ENCODE measurements at places on chromosomes 7 and 10.
A peak's percentile ranks its signal among the peaks of the same experiment; 100 is the strongest.

- DNase-seq: no peak
These were observed 512.2 kb downstream of the SORCS1 start for GRCh38 chr10:106652279-106652678.

GRCh38 chr7:33041631-33042428 is 20.7 kb downstream of the NT5C3A start:
- no peak for DNase-seq

DNA sequence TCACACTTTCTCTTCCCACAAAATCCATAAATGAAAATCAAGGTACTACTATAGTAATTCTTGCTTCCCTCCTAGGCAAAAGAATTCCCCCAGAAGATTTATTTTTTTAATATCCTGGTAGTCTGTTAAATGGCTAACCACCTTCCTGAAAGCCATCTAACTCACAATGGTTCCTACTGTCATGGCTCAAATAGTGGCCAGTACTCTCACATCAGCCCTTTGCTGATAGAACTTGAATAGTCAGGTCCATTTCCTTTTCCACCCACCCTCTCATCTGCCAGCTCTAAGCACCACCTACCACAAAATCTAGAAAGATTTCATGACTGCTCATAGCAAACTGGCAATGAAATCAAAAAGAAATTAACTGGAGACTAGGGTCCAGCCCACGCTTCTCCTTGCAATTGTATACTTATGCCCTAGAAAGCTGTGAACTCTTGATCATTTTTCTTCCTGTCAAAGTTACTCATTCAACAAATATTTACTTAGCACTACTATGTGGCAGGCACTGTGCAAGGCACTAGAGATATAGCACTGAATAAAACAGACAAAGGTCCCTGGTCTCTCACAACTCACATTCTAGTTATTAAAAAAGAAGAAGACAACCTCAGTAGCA is 60.4 kb downstream of the ARMH3 start:
- peak; percentile 22 for DNase-seq

DNA sequence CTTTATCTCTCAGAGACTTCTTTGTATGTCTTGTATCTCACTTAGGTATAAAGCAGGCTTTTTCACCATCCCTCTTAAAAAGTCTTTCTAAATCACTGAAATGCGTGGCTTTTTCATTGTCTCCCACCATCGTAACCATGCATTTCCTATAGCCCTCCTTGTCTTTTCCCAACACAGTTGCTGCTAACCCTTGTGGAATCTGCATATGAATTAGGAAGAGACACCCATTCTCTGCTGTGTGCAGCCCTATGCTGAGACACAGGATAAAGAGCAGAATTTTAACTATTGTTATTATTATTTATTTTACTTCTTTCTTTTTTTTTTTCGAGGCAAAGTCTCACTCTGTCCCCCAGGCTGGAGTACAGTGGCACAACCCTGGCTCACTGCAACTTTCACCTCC is 804.3 kb upstream of the COBL start:
- no peak for DNase-seq

DNA sequence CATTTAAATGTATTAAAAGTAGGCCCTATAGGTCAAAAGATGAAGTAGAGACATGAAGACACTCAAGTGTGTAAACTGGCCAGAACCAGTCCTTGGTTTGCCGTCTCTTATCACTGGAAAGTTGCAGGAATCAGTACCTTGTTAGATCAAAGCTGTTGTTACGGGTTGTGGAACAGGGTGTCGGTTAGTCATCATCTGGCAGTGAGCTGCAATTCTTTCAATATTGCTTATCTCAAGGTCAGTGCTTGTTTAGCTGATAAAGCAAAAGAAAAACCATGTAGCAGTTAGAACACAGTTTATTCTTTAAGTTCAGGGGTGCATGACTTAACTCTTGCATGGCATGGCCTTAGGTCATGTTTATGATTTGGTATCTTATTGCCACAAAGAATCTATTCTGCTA is 10.0 kb upstream of the SLC13A1 start:
- DNase-seq: no peak

DNA sequence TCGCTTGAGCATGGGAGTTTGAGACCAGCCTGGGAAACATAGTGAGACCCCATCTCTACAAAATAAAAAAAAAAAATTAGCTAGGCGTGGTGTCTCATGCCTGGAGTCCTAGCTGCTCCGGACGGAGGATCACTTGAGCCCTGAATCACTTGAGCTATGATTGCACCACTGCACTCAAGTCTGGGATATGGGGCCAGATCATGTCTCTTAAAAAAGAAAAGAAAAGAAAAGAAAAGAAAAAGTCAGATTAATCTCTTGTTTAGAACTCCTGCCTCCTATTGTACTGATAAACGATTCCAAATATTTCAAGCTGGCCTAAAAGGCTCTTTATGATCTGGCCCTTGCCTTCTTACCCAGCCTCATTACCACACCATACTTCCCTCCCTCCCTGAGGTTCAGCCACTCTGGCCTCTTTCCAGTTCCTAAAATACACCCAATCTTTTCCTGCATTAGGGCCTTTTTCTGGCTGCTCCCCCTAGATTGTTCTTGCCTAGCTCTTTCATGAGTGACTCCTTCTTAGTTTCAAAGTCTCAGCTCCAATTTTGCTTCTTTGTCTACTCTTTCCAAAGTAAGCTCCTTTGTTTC is 41.7 kb downstream of the VCL start:
- DNase-seq: peak; percentile 68

GRCh38 chr7:135164357-135165061 is 6.0 kb downstream of the CYREN start:
- DNase-seq: no peak

- DNase-seq: peak; percentile 55
These were observed 65.2 kb downstream of the GBF1 start for GRCh38 chr10:102310361-102311024.

DNA sequence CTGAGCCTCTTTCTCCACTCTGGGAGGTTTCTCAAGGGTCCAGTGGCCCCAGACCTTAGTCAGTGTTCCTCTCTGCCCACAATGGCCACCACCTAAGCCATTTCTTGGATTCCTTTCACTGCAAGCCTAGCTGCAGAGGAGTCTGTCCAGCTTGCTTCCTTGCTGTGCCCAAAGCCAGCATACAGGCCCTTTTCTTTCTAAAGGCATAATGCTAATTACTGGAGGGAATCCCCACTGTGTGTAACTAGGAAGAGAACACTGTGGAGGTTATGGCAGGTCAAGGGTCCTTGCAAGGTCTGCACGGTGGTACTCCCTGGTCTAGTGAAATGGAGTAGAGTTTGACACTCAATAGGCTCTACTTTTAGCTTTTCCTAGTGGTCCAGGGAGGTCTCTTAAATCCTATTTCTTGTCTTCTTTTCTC is 70.4 kb upstream of the CC2D2B start:
- DNase-seq: no peak

GRCh38 chr7:113659416-113659815 is 259.4 kb downstream of the PPP1R3A start:
- DNase-seq: no peak

GRCh38 chr10:123160311-123160980 is 6.2 kb downstream of the BUB3 start:
- no peak for DNase-seq

DNA sequence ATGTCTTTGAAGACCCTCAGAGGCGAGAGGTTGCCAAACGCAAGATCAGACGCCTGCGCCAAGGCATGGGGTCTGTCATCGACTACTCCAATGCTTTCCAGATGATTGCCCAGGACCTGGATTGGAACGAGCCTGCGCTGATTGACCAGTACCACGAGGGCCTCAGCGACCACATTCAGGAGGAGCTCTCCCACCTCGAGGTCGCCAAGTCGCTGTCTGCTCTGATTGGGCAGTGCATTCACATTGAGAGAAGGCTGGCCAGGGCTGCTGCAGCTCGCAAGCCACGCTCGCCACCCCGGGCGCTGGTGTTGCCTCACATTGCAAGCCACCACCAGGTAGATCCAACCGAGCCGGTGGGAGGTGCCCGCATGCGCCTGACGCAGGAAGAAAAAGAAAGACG is 8.1 kb upstream of the SGCE start:
- DNase-seq: no peak

DNA sequence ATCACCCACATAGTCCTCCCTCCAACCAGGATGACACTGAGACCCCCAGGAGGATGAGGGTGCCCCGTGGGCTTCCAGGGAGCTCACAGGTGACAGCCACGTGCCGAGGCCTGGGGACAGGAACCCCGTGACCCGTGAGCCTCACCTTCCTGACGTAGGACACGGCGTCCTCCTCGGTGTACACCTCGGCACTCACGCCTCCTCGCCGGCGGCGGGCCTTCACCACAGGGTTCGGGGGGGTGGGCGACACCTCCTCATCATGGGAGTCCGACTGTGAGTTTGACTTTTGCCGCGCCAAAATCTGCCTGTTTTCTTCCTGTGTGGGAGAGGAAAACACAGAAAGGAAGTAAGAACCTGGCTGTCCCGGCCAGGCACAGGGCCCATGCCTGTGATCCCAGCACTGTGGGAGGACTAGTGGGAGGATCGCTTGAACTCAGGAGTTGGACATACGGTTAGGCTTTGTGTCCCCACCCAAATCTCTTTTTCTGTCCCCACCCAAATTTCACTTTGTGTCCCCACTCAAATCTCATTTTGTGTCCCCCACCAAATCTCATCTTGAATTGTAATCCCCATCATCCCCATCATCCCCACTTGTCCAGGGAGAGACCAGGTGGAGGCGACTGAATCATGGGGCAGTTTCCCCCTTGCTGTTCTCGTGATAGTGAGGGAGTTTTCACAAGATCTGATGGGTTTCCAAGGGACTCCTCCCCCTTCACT is 45.9 kb upstream of the DNAAF5 start:
- DNase-seq: no peak

GRCh38 chr10:28841625-28842024 is 164.3 kb downstream of the BAMBI start:
- peak; percentile 30 for DNase-seq

- DNase-seq: no peak
These were observed 222.4 kb downstream of the AUTS2 start for GRCh38 chr7:69820479-69821192.

DNA sequence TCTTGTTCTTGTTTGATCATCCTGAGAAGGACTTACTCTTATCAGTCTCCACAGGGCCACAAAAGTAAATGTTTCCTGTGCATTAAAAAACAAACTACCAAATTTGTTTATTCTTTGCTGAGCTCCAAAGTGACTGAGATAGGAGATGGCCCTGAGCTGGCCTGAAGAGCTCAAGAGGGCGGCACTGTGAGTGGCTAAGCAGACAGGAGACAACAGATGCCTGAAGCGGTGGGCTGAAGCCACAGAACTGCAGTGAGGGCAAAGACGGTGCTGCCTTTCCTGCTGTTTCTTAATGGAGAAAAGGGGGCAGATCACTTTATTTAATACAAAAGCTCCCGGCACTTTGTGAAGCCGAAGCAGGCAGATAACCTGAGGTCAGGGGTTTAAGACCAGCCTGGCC is 379.6 kb downstream of the ARL4A start:
- DNase-seq: no peak

DNA sequence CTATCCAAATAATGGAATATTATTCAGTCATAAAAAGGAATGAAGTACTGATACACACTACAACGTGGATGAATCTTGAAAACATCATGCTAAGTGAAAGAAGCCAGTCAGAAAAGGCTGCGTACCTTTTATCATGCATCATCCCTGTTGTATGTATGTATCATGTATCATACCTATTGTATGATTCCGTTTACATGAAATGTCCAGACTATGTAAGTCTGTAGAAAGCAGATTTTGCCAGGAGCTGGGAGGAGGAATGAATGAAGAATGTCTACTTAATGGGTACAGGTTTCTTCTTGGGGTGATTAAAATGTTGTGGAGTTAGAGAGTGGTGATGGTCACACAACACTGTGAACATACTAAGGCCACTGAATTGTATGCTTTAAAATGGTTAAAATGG is 135.9 kb upstream of the KLF14 start:
- DNase-seq: no peak

GRCh38 chr10:58393317-58393716 is 8.1 kb downstream of the TFAM start:
- no peak for DNase-seq

DNA sequence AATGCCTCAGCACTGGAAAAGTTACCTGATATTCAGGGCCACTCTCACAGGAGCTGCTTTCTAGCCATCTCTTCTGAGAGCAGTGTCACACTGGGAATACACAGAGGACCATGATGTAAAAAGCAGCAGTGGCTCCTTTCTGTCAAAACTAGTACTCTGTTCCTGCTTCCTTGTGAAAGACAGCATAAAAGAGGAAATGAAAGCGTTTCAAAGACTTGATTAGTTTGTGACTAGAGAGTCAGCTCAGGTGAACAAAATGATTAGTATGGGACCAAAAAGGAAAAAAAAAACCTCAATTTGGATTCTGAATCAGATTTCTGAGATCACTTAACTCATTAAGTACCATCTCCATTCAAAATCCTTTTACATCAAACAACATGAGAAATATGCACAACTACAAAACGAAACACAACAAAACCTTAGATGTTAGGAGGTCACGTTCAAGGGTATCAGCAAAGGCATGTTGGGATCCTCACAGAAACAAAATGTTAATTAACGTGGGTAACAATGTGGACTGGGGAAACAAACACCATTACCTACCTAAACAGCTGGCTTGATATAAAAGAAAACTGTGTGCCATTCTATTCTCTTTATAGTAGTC is 103.7 kb downstream of the MACC1 start:
- DNase-seq: no peak

DNA sequence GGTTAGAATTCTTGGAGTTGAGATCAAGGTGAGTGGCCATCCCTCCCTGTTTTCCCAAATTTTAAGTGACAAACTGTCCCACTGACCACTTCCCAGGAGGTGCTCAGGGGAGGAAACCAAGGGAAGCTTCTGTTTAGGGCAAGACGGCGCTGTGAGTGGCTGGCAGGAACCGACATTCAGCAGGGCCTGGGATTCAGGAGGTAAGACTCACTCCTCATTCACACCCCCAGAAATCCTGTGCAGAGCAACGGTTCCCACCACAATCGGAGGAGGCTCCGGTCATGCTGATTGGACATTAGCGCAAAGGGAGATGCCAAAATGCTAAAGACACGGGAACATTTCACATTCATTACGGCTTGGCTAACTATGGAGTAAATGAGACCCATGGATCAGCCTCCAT is 200.9 kb downstream of the GRID1 start:
- no peak for DNase-seq

DNA sequence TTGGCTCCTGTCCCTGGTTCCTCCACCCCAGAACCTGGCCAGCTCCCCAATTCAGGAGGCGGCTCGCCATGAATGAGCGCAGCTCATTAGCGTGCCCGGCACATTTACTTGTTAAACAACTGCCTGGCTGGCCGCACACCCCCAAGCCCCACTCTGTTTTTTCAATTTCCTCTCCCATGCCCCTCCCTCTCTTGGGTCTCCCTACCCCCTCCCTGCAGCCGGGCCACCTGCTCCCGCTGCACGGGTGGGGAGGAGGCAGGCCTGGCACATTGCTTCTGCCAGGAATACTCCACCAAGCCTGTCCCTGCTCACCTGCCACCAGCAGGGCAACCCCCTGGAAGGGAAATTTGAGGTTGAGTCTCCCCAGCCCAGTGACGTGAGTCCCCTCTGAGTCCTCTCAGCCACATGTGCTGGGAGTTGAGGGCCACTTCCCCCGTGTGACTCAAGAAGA is 2.5 kb upstream of the SLIT1 start:
- no peak for DNase-seq

GRCh38 chr10:26222563-26222962 is 6.0 kb downstream of the GAD2 start:
- no peak for DNase-seq

- no peak for DNase-seq
These were observed 8.8 kb downstream of the TM9SF3 start for GRCh38 chr10:96578022-96578421.

- no peak for DNase-seq
These were observed 57.5 kb upstream of the SHH start for GRCh38 chr7:155869784-155870076.

Data from GM03348 (cell line).